Hair follicle dermal papilla cell (primary cell): ENCODE measurements at places on chromosomes 12 and 14. TPM values are rescaled to one million over a fixed set of nuclear protein-coding genes. Genes with fewer than 3 reads are reported as not detected.

HVCN1 gene
- 1.8 and 2.6 TPM in 2 replicates for total RNA-seq

PTGR2 gene
- total RNA-seq = 4.4 and 6.0 TPM in 2 replicates

STYK1 gene
- 2.3 and 4.9 TPM in 2 replicates for total RNA-seq

IRF9 gene
- total RNA-seq = 136 and 154 TPM in 2 replicates

OR6C74 gene
- total RNA-seq = not detected in 2 replicates

PRH2 gene
- total RNA-seq = not detected in 2 replicates

EML1 gene
- 38.3 and 41.9 TPM in 2 replicates for total RNA-seq

A2ML1 gene
- under 0.01 TPM in 1 of 2 replicates, not detected in the other for total RNA-seq

KRT72 gene
- total RNA-seq = not detected in 2 replicates

SYCP3 gene
- total RNA-seq = 0.16 TPM in 1 of 2 replicates, not detected in the other

GPRC5D gene
- not detected in 2 replicates for total RNA-seq

CD163 gene
- total RNA-seq = 0.24 and 0.49 TPM in 2 replicates

EFS gene
- total RNA-seq = 28.9 and 31.2 TPM in 2 replicates

HOXC4 gene
- total RNA-seq = 0.16 and 0.24 TPM in 2 replicates

TTLL5 gene
- total RNA-seq = 22.2 and 23.9 TPM in 2 replicates

GAS2L3 gene
- total RNA-seq = 19.4 and 24.5 TPM in 2 replicates

ADAM21 gene
- under 0.01 TPM in 1 of 2 replicates, not detected in the other for total RNA-seq

MANSC1 gene
- total RNA-seq = 2.3 and 4.6 TPM in 2 replicates

HOXC11 gene
- not detected in 2 replicates for total RNA-seq

PLA2G1B gene
- total RNA-seq = not detected in 2 replicates

PLEKHG7 gene
- total RNA-seq = not detected in 2 replicates

AICDA gene
- not detected in 2 replicates for total RNA-seq

CTSG gene
- not detected in 2 replicates for total RNA-seq

EID3 gene
- 10.3 and 13.5 TPM in 2 replicates for total RNA-seq

TAS2R42 gene
- total RNA-seq = not detected in 2 replicates

PDZRN4 gene
- not detected in 2 replicates for total RNA-seq

STYX gene
- 25.0 and 25.1 TPM in 2 replicates for total RNA-seq

NOS1 gene
- 0.12 TPM in 1 of 2 replicates, not detected in the other for total RNA-seq

LRRK2 gene
- 6.4 and 8.9 TPM in 2 replicates for total RNA-seq

OR4Q3 gene
- total RNA-seq = not detected in 2 replicates

SOAT2 gene
- total RNA-seq = 0.49 TPM in 1 of 2 replicates, not detected in the other

SLC24A4 gene
- not detected in 2 replicates for total RNA-seq

CIT gene
- total RNA-seq = 33.8 and 44.3 TPM in 2 replicates

CEBPE gene
- not detected in 2 replicates for total RNA-seq

GYS2 gene
- not detected in 2 replicates for total RNA-seq

SYT1 gene
- 0.85 and 2.1 TPM in 2 replicates for total RNA-seq

OR6C2 gene
- not detected in 2 replicates for total RNA-seq

ADSS1 gene
- 6.8 and 7.3 TPM in 2 replicates for total RNA-seq

MORN3 gene
- 0.97 TPM in 2 replicates for total RNA-seq

CCT2 gene
- total RNA-seq = 146 and 154 TPM in 2 replicates

FGD4 gene
- 10.1 and 11.5 TPM in 2 replicates for total RNA-seq

STAC3 gene
- total RNA-seq = 0.81 TPM in 1 of 2 replicates, not detected in the other

ESPL1 gene
- total RNA-seq = 1.6 and 1.8 TPM in 2 replicates

SLC39A5 gene
- total RNA-seq = not detected in 2 replicates

DDN gene
- total RNA-seq = 0.12 and 0.16 TPM in 2 replicates

PTPRR gene
- under 0.01 and 0.24 TPM in 2 replicates for total RNA-seq
